ENCODE measurements at places on chromosomes 13 and 19.

DNA sequence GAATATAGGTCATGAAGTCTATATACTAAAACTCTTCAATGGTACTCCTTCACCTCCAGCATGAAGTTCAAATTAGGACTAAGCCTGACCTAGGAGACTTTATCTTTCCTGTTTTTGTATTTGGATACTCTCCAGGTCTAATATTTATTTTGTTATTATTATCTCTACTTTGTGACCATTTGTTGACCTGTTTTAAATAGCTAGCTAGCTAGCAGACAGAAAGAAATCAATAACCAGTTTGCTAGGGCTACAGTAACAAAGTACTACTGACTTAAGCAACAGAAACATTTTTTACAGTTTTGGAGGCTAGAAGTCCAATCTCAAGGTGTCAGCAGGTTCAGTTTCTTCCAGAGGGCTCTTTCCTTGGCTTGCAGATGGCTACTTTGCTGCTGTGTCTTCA, 15.1 kb upstream of the DACH1 start:
- no peak for DNase-seq

GRCh38 chr13:50334115-50334778, 319.0 kb downstream of the KCNRG start:
- DNase-seq = no peak

GRCh38 chr19:47260476-47260875, 4.2 kb downstream of the CCDC9 start:
- no peak for DNase-seq

- DNase-seq = no peak
Measured at GRCh38 chr13:113002206-113002912, 33.3 kb downstream of the MCF2L start.

- DNase-seq = no peak
Measured at GRCh38 chr13:112161521-112162301, 94.8 kb downstream of the SOX1 start.

DNA sequence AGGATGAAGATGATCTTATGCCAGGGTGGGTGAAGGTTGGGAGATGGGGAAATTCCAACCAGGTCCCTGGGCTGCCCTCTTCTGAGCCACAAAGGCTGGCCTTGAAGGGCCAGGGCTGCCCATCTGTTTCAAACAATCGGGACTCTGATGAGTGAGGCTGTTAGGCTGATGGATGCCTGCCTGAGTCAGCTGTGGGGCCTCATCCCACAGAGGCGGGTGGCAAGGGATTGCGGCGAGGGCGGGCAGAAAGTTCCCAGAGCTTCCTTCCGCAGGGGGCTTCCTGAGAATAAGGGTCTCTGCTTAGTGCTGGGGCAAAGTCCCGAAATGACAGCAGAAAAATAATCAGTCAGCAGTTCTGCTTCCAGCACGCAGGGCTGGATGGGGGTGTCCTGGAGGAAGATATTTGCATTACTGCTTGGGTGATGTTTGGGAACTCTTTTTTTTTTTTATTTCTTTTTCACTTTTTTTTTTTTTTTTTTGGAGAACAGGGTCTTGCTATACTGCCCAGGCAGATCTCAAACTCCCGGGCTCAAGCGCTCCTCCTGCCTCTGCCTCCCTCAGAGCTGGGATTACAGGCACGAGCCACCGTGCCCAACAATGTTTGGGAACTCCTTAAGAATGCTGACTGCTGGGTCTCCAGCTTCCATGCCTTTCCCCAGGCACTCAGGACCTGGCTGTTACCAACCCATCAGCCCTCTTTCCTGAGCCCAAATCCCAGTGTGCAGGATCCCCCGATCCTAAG, 14.1 kb downstream of the SH3GL1 start:
- no peak for DNase-seq

GRCh38 chr19:46659151-46660007, 1.6 kb downstream of the DACT3 start:
- DNase-seq = no peak

- no peak for DNase-seq
Measured at GRCh38 chr13:20718958-20719566, 15.6 kb downstream of the IL17D start.

- no peak for DNase-seq
Measured at GRCh38 chr13:87444135-87444534, 227.0 kb upstream of the SLITRK5 start.

DNA sequence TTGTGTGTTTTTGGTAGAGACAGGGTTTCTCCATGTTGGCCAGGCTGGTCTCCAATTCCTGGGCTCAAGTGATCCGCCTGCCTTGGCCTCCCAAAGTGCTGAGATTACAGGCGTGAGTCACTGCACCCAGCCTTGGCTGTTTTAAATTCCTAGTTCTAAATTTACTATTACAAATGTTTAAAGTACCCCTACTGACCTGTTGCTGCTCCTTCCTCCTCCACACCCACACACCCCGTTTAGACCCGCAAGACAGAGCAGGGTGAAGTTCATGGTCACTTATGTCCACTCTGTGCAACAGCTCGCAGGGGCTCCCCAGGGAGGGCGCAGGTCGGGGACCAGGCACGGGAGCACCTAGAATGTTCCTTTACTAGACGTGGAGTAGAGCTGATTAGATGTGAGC, 28.7 kb downstream of the TMEM161A start:
- DNase-seq = no peak

DNA sequence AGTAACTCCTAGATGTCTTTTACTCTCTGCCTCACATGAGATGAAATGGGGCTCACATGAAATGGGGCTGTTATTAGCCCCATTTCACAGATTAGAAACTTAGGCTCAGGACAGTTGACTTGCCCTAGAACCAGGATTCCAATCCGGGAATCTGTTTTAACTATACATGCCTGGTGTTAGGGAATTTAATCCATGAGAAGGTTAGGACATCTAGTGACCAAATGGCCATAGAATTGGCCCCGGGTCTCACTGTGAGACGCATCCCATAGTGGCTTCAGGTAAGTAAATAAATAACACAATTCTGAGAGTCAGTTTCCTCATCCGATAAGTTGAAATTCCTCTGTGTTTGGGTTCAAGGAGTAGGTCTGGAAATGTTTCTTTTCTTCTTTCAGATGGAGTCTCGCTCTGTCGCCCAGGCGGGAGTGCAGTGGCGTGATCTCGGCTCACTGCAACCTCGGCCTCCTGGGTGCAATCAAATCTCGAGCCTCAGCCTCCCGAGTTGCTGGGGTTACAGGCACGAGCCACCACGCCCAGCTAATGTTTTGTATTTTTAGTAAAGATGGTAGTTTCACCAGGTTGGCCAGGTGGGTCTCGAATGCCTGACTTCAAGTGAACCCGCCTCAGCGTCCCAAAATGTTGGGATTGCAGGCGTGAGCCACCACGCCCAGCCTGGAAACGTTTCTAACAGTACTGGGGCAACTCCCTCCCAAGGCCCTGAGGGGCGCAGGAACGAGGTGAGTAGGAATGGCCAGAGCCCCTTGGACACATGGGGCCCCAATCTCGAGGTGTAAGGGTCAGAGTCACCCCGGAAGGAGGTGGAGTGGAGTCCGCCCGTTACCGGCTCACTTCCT, 1.2 kb upstream of the ZNF574 start:
- no peak for DNase-seq

GRCh38 chr13:23644126-23644419, 73.9 kb downstream of the TNFRSF19 start:
- DNase-seq = no peak

DNA sequence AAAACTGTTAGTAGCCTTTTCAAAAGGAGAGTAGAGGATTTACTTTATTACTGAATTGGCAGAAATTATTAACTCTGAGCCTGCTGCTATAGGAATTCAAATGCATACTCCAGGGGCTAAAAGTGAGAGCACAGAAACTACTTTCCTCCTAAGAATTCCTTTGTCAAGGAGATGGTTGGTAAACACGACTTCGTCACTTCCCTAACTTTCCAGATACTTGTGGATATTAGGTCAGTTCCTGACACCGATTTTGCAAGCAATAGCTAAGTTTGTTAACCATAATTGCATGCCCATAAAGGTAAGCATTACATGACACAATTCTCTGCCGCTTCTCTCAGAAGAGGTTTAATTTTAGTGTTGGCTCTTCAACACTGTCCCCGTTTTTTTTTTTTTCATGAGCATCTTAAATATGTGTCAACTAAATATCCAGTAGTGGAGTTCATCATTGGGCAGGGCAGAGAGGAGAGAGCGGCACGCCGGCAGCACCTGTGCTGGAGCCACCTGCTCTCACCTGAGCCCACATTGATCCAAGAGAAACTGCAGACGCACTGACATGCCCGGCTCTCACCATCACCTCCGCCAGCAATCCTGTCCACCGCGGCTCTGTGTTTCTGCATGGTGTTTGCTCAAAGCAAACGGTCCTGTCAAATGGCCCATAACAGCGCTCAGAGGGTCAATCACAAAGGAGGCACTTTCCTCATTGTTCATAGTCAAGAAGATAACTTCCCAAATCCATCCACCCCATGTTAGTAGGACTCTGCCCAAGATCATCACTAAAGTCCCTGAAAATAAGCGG, 2.6 kb downstream of the MED26 start:
- DNase-seq = no peak

DNA sequence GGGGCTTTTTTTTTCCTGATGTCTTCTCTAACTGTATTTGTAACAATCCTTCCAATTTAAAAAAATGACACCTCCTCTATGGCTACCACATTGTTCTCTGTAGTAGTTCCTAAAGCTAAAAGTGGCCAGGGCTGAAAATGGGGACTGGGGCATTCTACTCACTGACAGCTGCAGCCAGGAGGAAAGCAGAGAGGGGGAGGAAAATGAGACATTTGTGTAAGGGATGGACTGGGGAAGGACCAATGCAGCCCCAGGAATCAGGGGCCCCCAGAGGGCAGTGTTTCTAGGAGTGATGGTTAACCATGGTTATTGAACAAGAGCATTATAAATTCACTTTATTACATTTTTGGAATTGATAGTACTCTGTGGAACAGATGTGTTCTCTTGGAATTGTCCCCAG, 34.3 kb upstream of the C1QTNF9 start:
- no peak for DNase-seq

DNA sequence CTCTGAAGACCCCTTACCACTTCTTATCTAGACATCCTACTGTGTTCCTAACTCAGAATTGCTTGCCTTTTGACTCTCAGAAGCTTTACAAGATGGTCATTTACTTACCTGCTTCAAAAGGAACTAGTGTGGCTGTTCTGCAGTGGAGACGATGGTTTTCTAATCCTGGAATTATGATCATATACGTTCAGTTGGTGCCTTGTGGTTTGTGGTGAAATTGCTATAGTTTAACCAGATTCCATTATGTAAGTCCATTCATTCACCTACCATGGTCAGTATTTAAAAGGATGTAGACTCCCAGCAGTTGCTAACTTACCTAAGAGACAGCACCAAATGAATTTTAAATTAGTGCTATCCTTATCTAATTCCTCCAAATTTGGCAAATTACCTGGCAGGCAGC, 210.9 kb downstream of the SHISA2 start:
- DNase-seq = no peak

GRCh38 chr13:27353708-27354107, 70.7 kb upstream of the GTF3A start:
- no peak for DNase-seq

DNA sequence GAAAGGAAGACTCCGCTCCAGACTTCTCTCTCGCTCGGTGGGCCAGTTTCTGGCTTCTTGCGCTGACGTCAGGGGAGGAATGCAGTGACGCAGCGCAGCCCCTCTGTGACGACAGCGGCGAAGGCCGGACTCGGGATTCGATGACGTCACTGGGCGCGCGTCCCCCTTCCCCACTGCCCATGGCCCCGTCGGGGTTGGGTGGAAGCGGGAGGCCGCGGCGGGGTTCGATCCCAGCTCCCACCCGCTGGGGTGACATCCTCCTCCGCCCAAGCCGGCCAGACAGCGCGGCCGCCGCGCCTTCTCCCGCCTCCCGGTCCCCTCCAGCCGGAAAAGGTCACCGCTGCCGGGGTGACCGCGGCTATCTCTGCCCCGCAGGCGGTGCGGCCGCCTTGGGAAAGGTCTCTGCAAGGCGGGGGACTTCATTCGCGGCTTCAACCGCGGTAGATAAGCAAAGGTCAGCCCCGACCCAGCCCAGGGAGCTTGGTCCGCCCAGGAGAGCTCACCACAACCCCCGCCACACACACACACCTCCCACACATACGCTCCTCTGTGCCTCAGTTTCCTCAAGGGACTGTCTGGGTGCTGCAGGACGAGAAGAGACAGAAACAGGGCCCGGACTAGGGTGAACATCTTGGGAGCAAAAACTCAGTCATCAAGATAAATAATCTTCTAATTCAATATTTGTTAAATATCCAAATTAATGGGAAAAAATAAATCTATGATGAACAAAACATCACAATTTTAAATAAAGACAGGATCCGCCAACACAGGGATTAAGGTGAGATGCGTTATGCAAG, 844 bp upstream of the RFX1 start:
- no peak for DNase-seq

- DNase-seq = no peak
Measured at GRCh38 chr13:95361686-95362085, 60.4 kb upstream of the ABCC4 start.

All from stimulated activated CD4-positive, alpha-beta T cell treated with anti-CD3 and anti-CD28 coated beads, Interleukin-12 subunit alpha, Interleukin-12 subunit beta, amount 100 ng/mL, for 24 hours (primary cell).